HFF-Myc (cell line): ENCODE measurements at places on chromosomes 5 and 9.

DNA sequence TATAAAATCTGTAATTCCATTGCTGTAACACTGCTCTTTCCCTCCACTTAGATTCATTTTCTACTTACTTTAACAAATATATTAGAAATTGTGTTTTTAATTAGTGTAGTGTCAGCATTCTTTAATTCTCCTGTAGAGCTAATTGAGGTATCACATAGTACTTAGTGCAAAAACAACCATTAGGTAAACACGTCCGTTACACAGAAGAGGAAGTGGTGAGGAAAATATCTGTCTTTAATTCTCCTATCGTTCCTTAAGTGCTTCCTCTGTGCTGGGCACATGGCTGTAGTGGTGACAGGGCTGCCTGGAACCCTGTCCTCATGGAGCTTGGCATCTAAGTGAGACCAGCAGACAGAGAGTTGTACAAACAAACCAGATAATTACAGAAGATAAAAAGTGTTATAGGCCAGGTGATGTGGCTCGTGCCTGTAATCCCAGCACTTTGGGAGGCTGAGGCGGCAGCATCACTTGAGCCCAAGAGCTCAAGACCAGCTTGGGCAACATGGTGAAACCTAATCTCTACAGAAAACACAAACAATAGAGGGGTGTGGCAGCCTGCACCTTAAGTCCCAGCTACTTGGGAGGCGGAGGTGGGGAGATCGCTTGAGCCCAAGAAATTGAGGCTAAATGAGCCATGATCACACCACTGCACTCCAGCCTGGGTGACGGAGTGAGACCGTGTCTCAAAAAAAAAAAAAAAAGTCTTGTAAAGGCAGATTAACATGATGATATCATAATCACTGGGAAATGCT lies 36.4 kb downstream of the PARP8 start:
- no peak for DNase-seq

GRCh38 chr5:112308608-112309007 lies 110.5 kb downstream of the EPB41L4A start:
- DNase-seq: no peak

- peak; percentile 32 for DNase-seq
These were observed 9.1 kb downstream of the UBAC1 start for GRCh38 chr9:135951889-135952663.

DNA sequence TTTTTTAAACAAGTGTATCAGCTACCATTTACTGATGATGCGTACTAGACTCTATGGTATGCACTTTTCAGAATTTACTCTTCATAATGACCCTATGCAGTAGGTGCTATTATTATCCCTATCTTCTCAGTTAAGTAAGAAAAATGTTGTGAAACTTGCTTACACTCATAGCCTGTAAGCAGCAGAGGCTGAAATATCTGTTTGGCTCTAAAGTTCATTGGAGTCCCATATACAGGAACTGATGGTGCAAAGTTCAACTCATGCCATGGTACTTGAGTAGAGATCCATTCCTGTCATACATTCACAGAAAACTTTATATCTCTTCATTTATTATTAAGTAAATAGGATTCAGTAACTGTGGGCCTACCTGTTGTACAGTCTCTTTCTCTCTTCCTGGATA lies 41.4 kb upstream of the CCDC112 start:
- no peak for DNase-seq

DNA sequence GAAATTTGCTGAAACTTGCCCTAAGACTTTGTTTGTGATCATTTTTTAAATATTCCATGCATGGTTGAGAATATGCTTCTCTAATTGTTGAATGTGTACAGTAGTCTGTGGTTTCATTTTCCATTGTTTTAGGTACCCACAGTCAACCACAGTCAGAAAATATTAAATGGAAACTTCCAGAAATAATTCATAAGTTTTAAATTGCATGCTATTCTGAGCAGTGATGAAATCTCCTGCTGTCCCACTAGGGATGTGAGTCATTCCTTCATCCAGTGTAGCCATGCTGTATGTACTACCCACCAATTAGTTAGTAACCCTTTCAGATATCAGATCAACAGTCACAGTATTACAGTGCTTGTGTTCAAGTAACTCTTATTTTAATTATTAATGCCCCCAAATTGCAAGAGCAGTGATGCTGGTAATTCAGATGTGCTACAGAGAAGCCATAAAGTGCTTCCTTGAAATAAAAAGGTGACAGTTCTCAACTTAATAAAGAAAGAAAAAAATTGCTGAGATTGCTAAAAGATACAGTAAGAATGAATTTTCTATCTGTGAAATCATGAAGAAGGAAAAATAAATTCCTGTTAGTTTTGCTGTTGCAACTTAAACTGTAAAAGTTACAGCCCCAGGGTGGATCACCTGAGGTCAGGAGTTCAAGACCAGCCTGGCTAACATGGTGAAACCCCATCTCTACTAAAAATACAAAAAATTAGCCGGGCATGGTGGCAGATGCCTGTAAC lies 79.9 kb upstream of the FBXL17 start:
- no peak for DNase-seq

DNA sequence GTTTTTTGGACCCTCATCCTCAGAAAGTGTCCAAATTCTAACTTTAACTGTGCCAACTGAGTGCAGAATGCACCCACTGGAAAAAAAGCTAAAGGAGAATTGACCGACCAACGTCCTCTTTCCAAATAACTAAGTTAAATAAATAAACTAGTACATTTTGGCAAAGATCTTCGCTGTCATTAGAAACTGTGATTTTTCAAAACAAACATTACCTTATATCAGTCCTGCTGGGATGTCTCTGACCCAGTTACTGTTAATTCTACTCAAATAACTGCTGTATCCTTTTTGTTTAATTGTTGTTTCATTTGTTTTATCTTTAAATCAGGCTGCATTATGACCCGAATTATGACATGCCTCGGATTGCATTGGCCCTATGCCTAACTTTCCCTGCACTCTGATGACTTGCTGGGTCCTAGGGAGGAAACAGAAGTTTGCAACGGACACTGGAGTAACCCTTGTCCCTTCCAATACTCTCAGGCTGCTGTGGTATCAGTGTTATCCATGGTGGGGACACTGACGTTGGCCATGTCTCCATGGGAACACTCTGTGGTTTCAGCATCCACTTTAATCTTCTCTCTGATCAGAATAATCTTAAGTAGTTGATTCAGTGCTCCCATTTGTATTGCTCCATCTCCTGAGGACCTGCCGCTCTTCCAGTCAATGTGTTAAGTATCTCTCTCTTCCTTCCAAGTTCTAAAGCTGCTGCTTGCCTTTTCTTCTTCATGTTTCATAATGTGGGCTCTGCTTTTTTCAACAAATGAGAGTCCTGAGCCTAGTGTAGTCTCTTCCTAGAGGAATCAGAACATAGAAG lies 11.1 kb upstream of the IFNA5 start:
- DNase-seq: no peak

DNA sequence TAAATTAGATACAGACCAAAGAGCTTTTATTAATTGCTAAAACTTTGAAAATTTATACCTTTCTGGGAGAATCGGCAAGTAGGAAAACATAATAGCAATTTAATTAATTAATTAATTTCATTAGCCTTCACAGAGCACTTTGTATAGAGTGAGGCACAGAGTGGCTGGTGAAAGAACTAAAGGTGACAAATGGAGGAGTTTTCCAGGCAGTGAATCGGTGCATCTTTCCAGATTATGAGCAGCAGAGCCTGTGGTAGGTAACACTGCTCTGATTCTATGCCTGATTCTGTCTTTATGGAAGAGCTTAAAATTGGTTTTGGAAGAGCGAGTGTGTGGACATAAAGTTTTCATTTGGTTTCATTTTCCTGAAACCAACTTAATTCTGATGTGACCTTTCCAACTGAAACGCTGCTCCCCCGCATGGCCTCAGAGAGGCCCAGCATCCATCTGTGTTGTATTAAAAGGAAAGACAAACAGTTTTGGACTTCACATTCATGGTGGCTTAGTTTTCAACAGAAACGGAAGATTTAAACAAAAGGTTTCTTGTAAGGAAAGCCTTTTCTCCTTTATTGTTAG lies 188.9 kb upstream of the RPS23 start:
- peak; percentile 25 for DNase-seq

DNA sequence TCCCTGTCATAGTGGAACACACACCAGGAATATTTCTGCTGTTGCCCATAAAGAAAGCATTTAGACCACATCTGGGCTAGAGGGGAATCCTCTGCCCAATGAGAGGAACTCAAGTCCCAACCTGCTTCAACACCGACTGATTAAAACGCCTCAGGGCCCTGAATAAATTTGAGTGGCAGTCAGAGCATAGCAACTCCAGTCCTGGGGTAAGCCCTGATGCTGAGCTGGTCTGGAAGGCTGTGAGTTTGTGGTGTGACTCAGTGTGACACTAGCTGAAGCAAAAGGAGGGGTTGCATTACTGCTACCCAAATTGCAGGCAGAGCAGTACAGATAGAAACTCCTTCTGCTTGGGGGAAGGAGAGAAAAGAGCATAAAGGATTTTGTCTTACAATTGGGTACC lies 148.3 kb downstream of the PRDM9 start:
- DNase-seq: no peak

DNA sequence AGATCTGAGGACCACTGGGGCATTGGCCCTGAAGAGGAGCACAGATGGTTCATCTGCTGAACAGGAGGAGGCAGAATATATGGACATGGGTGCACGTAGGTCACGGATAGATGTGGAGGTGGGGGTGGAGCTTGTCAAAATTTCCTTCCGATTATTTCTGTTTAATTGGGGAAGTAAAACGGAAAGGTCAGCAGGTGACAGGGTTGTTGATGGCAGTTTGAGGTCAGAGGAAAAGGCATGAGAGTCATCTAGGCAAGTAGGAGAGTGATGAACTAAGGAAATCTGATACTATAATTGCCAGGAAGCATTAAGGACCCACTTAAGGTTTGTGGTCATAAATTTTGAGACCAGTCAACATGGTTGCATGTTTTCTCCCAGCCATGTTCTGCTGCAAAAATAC lies 8.4 kb upstream of the FAM81B start:
- no peak for DNase-seq

GRCh38 chr5:169791251-169791650 lies 154.2 kb downstream of the DOCK2 start:
- no peak for DNase-seq

- DNase-seq: no peak
These were observed 171.4 kb downstream of the MCTP1 start for GRCh38 chr5:95113489-95113888.

DNA sequence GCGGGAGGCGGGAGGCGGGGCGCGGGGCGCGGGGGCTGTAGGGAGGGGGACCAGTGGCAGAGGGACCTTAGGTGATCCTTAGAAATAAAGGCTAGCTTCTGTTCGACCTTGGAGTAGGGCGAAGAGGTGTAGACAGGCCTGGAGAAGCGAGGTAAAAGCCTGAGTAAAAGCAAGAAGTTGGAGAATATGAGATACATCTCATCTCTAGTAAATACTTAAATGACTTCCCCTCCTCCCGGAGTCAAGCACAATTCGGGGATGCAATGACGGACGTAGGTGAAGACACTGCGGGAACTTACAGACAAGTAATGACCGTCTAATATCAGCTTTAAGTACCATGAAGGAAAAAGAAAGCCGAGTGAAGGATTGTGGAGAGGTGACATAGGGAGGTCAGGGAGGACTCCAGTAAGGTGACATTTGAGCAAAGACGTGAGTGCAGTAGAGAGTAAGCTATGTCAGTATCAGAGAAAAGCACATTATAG lies 466 bp downstream of the SMC2 start:
- DNase-seq: no peak

DNA sequence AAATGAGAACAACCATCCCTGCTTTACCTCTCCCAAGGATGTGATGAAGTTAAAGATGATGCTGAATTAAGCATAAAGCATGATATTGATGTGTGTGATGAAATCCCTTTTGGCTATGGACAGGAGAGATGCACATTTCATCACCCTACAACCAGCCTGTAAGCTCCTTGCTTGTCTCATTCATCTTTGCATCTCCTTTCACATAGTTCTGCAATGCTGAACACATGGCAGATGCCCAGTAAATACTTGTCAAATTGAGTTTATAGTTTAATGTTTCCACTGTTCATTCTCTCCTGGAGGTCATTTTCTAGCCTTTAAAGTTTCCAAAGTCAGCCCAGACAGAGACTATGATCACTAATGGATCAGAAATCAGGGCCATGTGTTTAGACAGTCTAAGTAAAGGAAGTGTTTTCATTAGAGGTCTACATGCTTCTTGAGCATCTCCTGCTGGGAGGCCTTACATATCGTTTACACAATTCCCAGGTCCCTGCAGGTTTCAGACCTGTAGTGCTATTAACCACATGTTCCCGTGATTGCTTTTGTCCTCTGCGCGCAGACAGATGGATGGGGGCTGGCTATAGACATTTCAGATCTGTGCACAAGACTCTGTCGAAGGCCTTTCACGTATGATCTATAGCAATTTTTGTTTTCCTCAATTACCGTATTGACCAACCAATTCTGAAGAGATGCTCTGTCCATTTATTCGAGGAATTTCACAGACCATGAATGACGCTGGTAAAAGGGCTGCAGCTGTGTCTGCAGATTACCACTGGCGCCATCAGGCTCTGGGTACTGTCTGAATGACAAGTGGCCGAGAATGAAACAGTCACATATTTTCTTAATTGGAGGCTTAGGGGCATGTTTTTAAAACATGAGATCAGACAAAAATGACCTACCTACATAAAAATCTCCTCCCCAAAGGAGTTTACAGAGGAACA lies 49.0 kb upstream of the CKMT2 start:
- DNase-seq: no peak

- no peak for DNase-seq
These were observed 115.1 kb upstream of the IRX4 start for GRCh38 chr5:1997640-1998347.

DNA sequence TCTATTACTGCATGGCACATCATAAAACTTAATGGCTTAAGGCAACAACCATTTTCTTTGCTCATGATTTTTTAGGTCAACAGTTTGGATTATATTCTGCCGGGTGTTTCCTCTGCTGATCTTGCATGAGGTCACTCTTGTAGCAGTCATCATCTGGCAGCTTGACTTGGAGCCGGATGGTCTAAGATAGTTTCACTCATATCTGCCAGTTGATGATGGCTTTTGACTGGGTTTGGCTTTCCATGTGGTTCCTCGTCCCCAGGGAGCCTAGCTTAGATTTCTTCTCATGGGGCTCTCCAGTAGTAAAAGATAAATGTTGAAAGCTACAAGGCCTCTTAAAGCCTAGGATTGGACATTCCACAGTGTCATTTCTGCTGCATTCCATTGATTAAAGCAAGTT lies 27.4 kb downstream of the LNPEP start:
- peak; percentile 15 for DNase-seq

DNA sequence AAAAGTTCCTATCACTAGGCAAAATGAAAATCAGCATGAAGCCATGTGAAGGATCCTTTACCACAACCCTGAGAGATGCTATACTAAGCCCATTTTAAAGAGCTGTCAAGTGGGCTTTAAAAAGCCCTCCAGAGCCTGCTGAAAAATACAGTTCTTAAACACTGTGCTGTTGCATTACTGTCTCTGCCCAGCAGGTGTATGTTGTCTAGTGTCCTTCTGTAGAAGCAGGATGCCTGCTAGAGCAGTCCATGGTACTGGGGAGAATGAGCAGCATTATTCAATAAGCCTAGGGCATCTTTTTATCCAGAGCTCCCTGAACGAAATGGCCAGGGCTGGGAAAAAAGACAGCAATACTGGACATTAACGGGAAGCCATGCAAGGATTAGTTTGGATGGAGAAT lies 126.2 kb upstream of the PLCXD3 start:
- DNase-seq: no peak

DNA sequence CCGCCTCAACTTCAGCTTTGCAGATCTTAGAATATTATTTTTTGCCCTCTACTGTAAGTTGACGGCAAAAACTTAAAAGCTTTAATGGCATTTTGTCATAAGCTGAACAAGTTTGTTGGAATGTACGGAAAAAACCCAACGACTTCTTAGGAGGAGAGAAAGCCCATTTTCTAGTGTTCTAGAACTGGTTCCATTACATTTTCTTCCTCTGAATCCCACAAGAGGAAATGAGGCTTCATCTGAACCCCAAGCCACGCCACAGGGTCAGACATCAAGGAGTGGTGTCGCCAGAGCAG lies 113.7 kb downstream of the LHFPL2 start:
- no peak for DNase-seq
